ENCODE measurements at places on chromosomes 1 and 21.

GRCh38 chr1:27349784-27350662 lies 8.2 kb downstream of the SYTL1 start:
- DNase-seq = no peak

- DNase-seq = no peak
These were observed 25.1 kb downstream of the USP24 start for GRCh38 chr1:55190109-55190508.

GRCh38 chr1:46173361-46173856 lies 1.5 kb upstream of the TSPAN1 start:
- DNase-seq = no peak

DNA sequence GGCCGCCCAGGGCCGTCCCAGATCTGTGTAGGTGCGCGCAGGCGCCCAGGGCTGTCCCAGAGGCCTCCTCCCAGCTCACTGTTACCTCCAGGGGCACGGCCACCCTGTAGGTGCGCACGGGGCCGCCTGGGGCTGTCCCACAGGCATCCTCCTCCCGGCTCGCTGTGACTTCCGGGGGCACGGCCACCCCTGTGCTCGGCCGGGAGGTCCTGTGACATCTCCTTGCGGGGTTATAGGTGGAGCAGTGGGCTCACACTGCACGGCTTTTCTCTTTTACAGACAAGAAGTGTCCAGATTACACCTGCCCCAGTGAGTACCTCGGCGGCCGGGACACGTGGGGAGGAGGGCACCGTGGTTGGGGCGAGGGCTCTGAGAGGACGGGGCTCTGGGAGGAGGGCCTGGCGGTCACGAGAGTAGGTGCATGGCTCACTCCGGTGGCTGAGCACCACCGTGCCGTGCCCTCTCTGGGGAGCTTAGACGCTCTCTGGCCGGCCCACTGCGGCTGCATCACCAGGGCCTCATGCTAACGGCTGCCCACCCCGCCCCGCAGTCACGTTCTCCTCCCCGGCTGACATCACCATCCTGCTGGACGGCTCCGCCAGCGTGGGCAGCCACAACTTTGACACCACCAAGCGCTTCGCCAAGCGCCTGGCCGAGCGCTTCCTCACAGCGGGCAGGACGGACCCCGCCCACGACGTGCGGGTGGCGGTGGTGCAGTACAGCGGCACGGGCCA lies 21.4 kb downstream of the COL6A1 start:
- DNase-seq = no peak

- DNase-seq = no peak
These were observed 10.1 kb downstream of the RUNX3 start for GRCh38 chr1:24919791-24920532.

GRCh38 chr1:211603191-211603701 lies 24.3 kb upstream of the SLC30A1 start:
- no peak for DNase-seq

GRCh38 chr1:101410048-101410878 lies 173.4 kb downstream of the S1PR1 start:
- DNase-seq = no peak

GRCh38 chr1:247077213-247077612 lies 1.4 kb downstream of the ZNF670 start:
- DNase-seq = no peak

DNA sequence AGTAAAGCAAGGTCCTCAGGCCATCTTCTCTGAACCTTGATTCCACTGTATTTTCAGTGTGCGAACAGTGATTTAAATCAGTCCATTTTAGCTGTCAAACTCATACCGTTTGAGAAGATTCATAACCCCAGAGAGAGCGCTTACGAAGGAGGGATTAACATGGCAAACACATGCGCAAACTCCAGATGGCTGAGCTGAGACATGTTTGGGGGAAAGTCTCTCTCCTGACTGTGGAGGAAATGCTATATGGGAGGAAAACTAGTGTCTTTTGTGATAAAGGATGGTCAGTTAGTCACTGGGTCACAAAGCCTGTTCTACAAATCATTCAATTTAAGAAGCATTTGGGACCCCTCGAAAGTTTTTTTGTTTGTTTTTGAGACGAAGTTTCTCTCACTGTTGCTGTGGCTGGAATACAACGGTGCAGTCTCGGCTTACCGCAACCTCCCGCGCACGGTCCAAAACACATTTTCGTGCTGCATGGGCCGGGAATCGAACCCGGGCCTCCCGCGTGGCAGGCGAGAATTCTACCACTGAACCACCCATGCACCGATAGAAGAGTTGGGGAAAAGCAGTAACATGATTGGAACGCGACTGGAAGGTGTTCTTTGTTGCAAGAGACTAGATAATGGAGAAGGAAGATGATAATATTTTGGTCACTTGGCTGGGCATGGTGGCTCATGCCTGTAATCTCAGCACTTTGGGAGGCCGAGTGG lies 58.4 kb upstream of the CXADR start:
- DNase-seq = peak; percentile 2

- no peak for DNase-seq
These were observed 69.6 kb downstream of the GBP6 start for GRCh38 chr1:89433421-89433820.

DNA sequence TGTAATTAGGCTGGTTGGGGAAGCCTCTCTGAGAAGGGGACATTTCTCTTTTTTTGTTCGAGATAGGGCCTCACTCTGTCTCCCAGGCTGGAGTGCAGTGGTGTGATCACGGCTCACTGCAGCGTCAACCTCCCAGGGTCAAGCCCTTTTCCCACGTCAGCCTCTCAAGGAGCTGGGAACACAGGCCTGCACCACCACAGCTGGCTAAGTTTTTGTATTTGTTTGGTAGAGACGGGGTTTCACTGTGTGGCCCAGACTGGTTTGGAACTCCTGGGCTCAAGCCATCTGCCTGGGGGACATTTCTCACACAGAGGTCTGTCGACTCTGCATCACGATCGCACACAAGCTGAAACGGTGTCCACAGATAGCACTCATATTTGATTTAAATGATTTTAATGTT lies 39.7 kb downstream of the HUNK start:
- DNase-seq = no peak

- DNase-seq = no peak
These were observed 156.7 kb upstream of the NEGR1 start for GRCh38 chr1:72439036-72439435.

DNA sequence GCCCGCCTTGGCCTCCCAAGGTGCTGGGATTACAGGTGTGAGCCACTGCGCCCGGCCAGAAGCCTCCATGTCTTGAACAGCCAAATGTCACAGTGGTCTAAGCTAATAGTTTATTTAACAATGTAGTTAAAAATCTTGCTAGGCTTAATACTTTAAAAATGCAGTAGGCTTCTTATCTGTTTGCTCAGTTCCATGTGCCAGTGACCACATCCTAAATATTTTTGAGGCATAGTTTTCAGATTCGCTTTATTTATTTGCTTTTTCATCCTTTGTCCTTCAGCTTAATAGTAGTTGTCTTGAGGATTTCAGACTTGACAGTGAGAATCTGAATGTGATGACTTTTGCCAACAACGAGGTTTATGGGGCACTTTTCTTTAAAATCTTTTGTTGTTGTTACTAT lies 59.9 kb upstream of the PRRX1 start:
- no peak for DNase-seq

DNA sequence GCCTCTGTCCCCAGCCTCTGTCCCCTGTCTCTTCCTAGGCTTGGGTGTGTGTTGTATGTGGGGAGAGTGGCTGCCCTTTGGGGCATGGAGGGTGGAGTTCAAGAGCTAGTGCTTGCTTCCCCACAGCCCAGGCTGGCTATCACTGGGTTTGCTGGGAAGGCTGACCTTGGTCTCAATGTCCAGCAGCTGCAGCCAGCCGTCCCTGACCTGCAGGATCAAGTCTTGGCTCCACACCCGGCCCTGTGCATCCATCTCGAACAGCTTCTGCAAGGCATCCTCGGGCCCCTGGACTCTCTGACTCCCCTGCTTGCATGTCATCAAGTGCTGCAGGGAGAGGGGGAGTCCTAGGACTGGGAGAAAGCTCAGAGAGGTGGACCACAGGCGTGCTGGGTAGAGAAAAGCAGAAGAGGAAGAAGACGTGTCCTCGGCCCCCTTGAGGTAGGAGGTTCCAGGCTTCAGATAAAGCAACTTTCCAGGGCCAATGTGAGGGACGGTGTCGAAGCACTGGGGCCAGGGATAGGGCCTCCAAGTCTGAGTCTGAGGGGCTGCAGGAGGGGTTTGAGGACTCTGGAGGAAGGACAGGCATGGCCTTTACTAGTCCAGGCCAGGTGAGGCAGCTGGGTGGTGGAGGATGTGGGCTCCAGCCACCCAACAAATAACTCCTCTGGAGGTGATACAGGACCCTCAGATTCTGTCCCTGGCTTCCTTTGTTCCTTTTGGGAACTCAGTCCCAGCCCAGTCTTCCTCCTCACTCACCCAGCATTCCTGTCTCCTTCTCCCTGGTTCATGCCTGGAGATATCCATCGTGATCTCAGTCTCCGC lies 4.0 kb downstream of the EPS8L3 start:
- DNase-seq = no peak

DNA sequence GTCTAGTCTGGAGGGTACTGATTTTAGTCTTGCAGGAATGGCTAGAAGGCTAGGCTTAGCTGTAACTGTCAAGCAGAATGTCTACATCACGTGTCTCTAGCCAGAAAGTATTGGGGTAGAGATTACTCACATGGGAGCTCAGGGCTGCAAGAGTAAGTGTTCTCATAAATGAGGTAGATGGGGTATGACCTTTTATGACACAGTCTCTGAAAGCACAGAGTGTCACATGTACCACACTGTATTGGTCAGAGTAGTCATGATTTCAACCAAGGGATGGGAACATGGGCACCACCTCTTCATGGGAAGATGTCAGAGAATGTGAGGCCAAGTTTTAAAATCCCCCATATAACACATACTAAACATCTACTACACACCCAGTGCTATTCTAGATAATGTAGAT lies 2.9 kb downstream of the FYB2 start:
- no peak for DNase-seq

DNA sequence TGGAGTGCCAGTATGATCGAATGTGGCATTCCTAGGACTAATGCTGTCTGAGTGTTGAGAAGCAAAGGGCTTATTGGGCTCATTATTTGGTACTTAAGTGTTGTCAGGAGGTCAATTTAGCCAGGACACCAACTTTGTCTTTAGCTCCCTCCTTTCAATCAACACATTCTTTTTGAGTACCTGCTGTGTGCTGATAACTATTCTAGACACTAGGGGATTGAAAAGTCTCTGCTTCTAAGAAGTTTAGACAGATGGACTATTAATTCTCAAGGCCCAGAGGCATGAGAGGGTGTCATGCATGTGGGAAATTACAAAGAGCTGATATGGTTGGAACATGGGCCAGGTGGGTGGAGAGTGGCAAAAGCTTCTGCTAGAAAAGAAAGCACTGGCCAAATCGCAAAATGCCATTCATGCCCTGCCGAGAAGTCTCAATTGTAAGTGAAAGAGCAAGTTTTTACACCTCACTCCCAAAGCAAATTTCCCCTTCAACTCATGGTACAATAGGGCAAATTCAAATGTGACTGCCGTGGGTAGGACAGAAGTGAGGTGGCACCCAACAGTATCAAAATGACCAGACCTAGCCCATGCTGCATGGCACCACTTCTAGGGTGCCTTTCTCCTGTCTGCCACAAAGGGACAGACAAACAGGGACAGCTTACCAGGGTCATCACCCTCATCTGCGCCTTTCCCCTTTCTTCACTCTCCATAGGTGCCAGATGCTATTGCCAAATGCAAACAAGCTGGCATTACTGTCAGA lies 53.6 kb upstream of the LAX1 start:
- DNase-seq = no peak

GRCh38 chr1:201877877-201878401 lies 10.8 kb upstream of the SHISA4 start:
- DNase-seq = no peak

- no peak for DNase-seq
These were observed 111.9 kb downstream of the GLIS1 start for GRCh38 chr1:53627031-53627430.

DNA sequence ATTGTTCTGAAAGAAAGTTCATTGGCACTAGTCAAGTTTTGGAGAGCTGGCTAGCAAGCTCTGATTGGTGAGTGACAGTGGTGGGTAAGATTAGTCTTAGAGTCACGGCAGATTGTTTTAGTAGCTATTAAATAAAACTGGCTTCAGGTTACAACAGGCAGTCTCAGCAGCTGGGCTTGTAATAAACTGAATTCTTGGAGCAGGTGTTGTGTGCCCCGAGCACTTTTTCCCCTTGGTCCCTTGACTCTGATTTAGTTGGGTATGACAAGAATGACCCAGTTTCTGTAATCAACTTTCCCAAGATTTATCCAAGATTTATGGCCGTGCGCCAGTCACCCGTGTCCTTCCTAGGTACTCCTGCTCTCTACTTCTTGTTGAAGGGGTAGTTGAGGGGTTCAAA lies 40.2 kb downstream of the TBCE start:
- DNase-seq = no peak

- DNase-seq = no peak
These were observed 576 bp upstream of the TPM3 start for GRCh38 chr1:154192476-154192875.

DNA sequence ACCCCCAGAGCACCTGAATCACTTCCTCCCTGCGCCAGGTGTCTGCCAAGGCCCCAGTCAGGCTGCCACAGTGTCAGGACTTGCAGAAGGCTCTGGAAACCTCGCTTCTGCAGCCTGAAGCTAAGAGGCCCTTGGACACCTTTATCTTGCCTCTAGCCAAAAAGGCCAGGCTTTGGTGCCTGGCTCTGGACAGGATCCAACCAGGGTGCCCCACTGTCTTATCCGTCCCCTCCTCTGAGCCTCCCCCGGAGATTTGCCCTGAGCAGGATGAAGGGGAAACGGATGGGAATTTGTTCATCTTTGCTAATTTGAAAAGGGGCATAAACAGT lies 12.8 kb upstream of the CLSTN1 start:
- DNase-seq = no peak

- DNase-seq = no peak
These were observed 113.1 kb downstream of the ATF6 start for GRCh38 chr1:161879261-161879660.

DNA sequence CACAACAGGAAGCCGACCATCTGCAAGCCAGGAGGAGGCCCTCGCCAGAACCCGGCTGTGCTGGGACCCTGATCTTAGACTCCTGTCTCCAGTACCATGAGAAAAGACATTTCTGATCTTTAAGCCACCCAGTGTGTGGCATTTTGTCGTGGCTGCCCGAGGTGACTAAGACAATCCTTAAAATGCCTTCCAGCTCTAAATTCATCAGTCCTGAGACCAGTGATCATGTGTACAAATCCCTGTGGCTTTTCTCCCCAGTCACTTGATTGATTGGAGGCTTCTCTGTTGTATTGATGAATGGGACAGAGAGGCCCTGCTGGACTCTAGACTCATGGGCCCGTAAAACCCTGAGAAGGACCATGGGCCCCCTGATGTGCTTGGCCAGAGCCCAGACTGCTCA lies 36.1 kb downstream of the B3GALT5 start:
- DNase-seq = no peak

GRCh38 chr1:116826818-116827606 lies 72.8 kb downstream of the CD2 start:
- DNase-seq = no peak

GRCh38 chr21:26072666-26073615 lies 97.6 kb downstream of the APP start:
- no peak for DNase-seq

DNA sequence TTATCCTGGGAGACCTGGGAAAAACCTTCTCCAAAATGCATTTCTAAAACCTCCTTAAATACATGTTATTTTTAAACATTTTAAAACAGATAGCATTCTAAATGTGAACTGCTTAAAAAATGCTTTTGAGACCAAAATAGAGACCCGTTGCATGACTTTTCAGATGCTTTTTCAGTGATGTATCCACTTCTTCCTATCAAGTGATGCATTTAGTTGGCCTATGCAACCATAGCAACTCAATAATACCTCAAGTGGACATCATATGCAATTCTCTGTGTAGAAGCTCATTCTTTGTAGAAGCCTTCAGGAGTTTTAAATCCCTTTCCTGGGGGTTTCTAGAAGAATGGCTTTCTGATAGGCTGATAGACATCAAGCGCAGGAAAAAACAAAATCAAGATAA lies 94.5 kb upstream of the RAVER2 start:
- DNase-seq = no peak

Data from activated T-cell treated with anti-CD3 and anti-CD28 coated beads for 1 hour (primary cell).